ENCODE measurements at places on chromosomes 2 and 18.

GRCh38 chr2:62348700-62349099, 152.8 kb downstream of the B3GNT2 start:
- no peak for DNase-seq

DNA sequence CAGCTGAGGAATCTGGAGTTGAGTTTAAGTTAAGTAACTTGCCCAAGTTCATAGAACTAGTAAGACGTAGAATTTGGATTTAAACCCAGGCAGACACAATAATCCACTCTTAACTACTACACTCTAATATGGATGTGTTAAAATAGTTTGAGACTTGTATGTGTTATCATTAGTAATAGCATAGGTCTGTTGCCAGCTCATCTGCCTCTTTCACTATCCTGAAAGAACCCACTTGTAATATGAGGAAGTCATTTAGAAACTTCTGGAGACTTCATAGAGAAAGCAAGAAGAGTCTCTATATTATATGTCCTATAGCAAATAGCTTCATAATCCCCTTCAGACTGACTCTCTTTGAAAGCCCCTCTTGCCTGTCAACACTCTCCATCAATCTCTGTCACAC, 43.0 kb upstream of the ACADL start:
- no peak for DNase-seq

DNA sequence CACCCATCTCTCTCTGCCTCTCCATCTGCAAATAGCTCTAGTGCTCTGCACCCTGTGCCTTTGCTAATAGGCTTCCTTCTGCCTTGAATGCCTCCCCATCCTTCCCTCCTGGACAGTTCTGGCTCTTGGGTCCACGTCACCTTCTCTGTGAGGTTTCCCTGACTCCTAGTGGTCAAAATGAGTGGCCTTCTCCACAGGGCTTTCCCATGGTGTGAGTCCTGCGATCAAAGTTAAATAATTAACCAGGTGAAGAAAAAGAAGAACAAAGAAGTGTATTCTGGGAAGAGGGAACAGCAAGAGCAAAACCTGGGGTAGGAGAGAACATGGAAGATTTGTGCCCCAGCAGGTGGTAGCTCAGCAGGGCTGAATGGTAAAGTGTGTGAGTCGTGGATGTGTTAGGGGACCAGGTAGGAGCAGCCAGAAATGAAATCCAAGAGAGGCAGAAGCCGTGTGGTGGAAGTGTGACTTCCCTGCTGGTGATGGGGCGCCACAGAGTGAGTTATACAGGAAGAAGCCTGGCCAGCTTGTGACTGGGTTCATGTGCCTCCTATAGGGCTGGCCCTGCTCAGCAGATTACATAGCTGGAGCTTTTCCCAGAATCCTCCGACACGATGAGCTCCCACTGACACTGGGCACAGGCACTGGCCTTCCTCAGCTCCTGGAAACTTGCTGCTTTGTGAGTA, 93.8 kb upstream of the LDAH start:
- DNase-seq, result no peak

DNA sequence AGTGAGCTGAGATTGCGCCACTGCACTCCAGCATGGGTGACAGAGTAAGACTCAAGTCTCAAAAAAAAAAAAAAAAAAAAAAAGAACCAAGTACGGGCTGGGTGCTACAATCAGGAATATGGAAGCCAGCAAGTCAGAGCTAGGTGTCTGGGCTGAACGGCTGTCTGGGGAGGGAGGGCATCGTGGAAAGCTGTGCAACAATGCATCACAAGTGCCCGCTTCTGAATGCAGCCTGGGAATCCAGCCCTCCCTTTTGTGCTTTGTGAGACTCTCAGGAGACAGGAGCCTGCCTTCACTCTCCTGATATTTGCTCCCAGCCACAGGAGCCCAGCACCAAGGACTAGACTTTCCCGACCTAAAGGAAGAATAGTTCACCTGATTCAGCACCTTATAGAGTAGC, 124.9 kb upstream of the SMAD2 start:
- no peak for DNase-seq

- DNase-seq, result peak; percentile 35
Measured at GRCh38 chr2:43269706-43270105, 43.3 kb upstream of the ZFP36L2 start.

- DNase-seq, result no peak
Measured at GRCh38 chr2:211434773-211435172, 878.4 kb downstream of the CPS1 start.

- no peak for DNase-seq
Measured at GRCh38 chr2:174892546-174892945, 112.6 kb downstream of the CHN1 start.

GRCh38 chr2:181393472-181393871, 63.7 kb upstream of the ITGA4 start:
- DNase-seq, result peak; percentile 44

DNA sequence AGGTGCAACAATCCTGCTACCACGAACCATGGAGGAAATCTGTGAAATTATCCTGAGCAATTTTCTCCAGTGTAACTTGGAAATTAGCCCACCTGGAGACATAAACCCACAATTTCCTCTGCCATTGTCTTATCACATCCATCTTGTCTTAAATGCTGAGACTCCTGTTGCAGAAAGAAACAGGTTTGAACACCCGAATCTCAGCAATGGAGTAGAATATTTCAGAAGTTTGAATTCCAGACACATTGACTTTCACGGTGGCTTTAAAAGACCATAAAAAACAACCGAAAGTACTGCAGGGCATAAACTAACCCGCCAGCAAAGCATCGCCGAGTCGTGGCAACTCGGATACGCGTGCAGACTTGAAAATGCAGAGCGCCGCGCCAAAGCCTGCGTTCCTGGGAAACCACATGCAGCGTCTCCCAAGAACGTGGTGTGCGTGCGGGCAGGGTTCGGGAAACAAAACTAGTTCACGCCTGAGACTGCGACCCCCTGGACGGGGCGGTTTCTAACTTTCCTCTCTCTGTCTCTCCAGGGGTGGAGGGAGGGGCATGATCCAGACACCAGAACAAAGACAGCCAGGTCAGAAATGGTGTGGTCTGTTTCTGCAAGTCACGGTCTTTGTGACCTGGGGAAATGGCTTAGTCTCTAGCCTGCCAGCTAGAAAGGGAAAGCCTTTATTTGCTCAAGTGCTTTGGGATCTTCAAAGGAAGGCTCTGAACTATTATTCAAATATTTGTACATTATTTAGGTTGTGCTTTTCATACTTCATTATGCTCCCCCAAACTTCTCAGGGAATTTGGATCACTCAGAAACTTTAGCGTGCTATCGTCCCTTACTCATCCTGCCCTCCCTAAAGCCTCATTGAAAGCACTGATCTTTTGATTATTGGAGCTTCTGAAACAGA, 26.9 kb upstream of the KCTD1 start:
- DNase-seq, result peak; percentile 32
